ENCODE measurements at places on chromosomes 11 and 22. TPM values are rescaled to one million over a fixed set of nuclear protein-coding genes. Genes with fewer than 3 reads are reported as not detected.
A peak's percentile ranks its signal among the peaks of the same experiment; 100 is the strongest.

GRCh38 chr11:116613206-116613875 lies 159.4 kb downstream of the BUD13 start:
- DNase-seq: no peak

- DNase-seq: peak; percentile 59
These were observed 19.7 kb downstream of the MYO7A start for GRCh38 chr11:77147668-77148321.

DNA sequence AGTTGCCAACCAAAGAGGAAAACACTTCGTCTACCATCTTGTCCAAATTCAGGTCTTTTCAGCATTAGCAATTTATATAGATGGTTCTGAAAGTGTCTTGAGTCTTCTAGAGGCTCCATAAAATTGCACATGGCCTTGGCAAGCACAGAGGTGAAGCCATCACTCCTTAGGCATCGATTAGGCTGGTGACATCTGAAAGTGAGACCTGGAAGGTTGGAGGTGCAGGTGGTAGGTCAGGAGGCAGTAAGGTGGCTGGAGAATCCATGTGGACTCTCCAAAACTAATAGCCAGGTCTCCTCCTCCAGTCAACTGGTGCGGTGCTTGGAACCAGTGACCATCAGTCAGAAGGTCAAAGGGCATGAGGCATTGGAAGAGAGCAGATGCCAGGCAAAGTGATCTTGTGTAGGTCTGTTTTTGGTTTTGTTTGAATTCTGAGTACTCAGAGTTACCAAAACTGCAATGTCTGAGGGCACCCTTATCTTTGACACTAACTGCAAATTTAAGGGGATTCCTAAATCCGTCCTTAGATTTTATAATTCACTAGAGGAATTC lies 6.6 kb upstream of the APOL2 start:
- no peak for DNase-seq

DNA sequence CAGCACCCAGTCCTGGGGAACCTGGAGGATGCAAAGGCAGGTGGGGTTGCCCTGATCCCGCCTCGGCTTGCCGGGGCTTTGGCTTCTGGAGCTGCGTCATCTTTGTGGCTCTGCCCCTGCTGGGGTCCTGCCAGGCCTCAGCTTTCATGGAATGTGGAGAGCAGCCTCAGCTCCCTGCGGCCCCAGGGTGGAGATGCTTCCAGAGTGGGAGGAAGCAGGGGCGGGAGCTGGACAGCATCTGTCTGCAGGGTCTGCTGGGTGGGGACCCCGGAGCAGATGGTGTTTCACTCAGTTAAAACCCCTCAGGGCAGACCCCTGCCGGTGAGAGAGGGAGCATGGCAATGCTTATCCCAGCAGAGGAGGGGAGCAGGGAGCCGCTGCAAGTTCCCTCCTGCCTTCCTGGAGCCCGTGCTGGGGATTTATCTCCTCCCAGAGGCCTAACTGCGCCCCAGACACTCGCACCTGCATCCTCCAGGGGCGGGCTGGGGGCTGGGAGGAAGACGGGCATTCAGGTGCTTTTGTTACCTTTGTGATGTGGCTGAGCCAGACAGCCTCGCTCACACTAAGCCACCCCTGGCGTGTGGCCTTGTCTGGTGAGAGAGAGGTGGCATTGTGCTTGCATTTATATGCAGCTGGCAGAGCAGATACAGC lies 15.7 kb downstream of the GRIK4 start:
- no peak for DNase-seq

DNA sequence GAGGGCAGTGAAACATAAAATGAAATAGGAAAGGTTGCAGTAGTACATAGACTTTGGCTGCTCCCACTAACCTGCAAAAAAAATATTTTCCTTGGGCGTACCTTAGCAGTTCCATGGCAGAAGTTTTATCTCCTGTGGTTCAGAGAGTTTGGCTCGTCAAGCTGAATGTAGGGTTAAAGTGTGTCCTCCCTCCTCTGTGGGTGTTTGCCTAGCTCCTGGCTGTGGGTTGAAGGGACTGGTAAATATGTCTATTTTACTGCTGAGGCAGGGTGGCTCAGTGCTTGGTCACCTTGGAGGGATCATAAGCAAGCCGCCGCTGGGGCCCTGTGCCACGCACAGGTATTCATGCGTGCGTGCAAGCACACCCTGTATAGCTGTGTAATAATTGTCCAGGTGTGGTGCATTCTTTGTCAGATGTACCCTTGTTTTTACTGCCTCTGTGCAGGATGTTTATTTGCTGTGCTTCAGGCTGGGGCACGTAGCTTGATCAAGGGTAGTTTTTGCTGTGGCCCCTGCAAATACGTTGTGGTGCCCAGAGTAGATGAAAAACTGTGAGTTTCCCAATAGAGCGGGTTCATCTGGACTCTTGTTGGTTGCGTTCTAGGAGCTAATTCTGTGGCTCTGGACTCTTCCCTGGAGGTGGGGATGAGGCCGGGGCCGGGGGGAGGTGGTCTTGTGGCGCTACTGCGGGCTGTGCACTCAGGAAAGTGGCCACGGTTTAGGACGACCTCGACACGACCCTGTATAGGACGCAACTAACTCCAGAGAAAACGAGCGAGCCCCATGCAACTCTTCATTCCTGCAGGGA lies 732 bp upstream of the SORL1 start:
- DNase-seq: peak; percentile 61

OR5P2 gene
- total RNA-seq: not detected

PGR gene
- total RNA-seq: not detected

BUD13 gene
- 13.7 TPM for total RNA-seq

ACRV1 gene
- not detected for total RNA-seq

CTTN gene
- total RNA-seq: 1.8 TPM

RAB38 gene
- 5.4 TPM for total RNA-seq
